Smooth muscle cell of the brain vasculature (primary cell): ENCODE measurements at places on chromosomes 12 and 14.

GRCh38 chr12:51441583-51441982, 17.0 kb downstream of the SLC4A8 start:
- no peak for DNase-seq

- DNase-seq: no peak
Observed at GRCh38 chr12:68148261-68148951, 11.1 kb downstream of the IFNG start.

GRCh38 chr12:81627336-81628189, 131.6 kb downstream of the PPFIA2 start:
- DNase-seq: peak; percentile 17

DNA sequence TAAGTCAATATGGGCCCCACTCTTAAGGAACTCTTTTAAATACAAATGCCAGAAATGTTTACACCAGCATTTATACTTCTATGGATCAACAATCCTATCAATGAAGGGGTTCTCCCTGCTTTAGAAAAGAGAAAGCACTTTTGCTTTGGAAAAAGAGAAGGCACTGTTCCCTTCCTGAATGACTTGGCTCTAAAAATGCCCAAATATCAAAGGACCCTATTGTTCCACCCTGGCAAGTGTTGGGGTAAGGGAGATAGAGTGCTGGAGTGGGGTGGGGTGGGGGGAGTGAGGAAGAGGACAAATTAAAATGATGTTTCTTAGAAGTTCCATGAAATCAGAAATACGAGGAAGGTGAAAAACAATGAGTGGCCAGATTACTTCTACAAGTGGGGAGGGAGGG, 131.6 kb upstream of the GRIN2B start:
- DNase-seq: no peak
